Right renal cortex interstitium (tissue), 3 donors: ENCODE measurements at places on chromosomes 7 and 10. TPM values are rescaled to one million over a fixed set of nuclear protein-coding genes. Genes with fewer than 3 reads are reported as not detected.

Gene CC2D2B
- polyA plus RNA-seq = 1.6 TPM

Gene OR2A1
- polyA plus RNA-seq = 0.10 TPM

Gene JAKMIP3
- polyA plus RNA-seq = 0.16 TPM

Gene ABCB1
- polyA plus RNA-seq = 24.4 TPM

Gene ACSL5
- polyA plus RNA-seq = 5.1 TPM

Gene THSD7A
- 85.2 TPM for polyA plus RNA-seq

- DNase-seq = no peak
Measured at GRCh38 chr7:47672977-47673381, 91.1 kb upstream of the TNS3 start.

GRCh38 chr7:24786941-24787340 is 29.7 kb upstream of the GSDME start:
- no peak for DNase-seq

DNA sequence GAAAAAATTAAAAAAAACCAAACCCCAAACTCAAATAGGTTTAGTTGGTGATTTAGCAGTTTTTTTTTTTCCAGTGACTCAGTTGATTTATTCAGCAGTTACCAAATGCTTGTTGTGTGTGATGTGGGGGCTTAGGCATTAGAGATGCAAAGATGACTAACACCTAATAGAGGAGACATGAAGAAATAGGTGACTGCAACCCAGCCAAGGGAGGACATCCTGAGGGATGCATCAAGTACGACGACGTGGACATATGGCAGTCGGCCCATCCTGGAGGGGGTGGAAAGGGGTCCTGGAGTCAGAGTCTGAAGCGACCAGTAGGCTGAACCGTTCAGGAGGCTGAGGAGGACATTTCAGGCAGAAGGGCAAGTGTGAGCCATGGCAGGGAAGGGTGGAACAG is 35.5 kb downstream of the LRMDA start:
- DNase-seq = no peak

DNA sequence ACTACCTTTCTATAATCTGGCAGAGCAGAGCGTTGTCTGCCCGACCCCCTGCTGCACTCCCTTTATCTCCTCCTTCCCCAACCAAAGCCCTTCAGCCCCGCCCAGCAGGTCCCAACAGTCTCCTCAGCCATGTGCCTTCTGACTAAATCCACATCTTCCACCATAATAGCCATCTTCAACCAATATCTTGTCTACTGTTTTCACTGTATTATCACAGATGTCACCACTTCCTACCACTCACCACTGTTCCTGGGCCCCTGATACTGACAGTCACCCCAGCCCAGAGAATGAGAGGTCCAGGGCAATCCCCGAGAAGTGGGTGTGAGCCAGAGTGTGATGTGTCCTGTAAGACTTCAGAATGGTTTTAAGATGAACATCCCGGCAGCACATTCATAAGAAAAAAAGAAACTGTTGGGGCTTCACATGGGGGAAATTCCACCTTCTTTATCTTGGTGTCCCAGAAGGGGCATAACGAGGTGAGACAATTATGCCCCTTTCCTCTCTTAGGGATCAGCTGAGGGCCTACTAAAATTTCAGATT is 25.3 kb downstream of the CCDC6 start:
- no peak for DNase-seq

GRCh38 chr7:81327468-81328266 is 408.8 kb upstream of the SEMA3C start:
- no peak for DNase-seq

- DNase-seq = no peak
Measured at GRCh38 chr10:62817121-62817765, 1.1 kb upstream of the EGR2 start.

DNA sequence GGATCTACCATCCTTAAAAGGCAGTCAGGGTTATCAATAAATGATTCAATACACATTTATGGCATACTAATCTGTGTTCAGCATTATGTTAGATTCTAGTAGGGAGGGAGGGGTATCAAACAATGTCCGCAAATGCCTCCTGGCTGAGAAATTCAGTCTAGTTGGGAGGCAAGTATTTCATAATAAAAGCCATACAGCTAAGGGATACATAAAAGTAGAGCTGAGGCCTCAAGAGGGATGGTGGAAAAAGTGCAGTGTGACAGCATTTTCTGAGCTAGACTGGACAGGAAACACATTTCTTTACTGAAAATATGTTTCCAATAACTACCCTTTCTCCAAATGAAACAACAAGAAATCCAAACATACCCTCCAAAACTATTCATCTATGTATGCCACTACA is 152.8 kb upstream of the LRRN3 start:
- DNase-seq = no peak

GRCh38 chr7:6556196-6556595 is 4.9 kb upstream of the GRID2IP start:
- DNase-seq = no peak

GRCh38 chr7:103094102-103094501 is 19.2 kb downstream of the ARMC10 start:
- no peak for DNase-seq

GRCh38 chr7:157484411-157485081 is 147.7 kb downstream of the DNAJB6 start:
- no peak for DNase-seq

GRCh38 chr7:142469696-142470543 is 212.1 kb upstream of the PRSS58 start:
- no peak for DNase-seq

DNA sequence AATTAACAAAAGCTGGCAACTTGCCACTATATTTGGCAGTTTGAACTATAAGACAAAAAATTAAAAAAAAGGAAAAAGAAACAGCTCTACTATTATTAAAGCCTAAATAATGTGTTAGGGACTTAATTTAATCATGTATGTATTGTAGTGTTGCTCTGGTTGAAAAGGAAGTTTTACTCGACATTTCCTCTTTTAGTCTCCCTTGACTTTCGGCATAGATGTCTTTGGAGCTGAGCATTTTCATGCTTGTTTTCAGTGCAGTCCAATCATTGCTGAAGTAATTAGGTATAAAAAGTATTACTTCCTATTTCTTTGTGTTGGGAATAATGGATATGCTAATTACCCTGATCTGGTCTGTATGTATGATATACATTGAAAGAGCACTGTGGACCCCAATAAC is 216.8 kb upstream of the KLF6 start:
- no peak for DNase-seq

- no peak for DNase-seq
Measured at GRCh38 chr7:75879771-75880184, 944 bp downstream of the RHBDD2 start.

DNA sequence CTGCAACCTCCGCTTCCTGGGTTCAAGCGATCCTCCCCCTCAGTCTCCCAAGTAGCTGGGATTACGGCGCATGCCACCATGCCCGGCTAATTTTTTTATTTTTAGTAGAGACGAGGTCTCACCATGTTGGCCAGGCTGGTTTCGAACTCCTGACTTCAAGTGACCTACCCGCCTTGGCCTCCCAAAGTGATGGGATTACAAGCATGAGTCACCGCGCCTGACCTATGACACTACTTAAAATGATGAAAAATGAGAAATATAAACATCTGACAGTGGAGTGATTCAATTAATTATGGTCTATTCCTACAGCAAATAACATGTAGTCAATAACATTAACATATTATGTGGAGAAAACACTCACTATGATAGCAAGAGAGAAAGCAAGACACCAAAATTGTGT is 2.2 kb downstream of the BRAT1 start:
- no peak for DNase-seq

GRCh38 chr10:130053561-130053960 is 57.1 kb downstream of the C10orf143 start:
- DNase-seq = no peak

DNA sequence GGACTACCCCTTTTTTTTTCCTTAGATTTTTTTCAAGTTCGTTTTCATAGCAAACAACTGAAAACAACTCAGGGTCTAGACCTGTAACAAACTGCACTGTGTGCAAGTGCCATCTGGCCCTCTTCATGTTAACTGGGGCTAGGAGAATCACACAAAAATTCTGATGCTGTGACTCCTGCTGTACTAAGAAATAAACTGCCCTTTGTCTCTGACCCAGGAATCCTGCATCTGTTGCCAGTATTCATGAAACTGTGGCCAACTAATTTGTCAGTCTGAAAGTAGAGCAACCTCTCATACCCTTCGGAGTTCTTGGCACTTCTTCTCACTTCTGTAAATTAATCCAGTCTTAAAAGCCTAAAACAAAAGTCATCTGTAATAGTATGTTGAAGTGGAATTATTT is 218.4 kb upstream of the PCDH15 start:
- DNase-seq = no peak
